ENCODE measurements at places on chromosomes 4 and X.

DNA sequence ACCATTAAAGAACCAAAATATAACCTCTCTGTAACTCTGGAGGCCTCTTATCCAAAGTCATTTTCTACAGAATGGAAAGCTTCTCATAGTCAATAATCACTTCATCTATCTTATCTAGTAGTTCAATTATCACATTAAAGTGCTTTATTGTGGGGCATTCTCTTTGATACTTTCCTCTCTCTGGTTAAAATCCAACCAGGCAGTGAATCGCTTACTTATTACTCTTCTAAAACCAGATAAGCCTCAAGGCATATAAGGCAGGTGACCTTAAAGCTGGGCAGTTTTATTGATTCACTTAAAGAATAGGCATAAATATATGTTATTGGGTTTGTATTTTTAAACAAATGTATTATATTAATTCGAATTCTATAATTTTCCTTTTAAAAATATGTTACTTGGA, 2162.1 kb upstream of the TENM3 start:
- DNase-seq: no peak

DNA sequence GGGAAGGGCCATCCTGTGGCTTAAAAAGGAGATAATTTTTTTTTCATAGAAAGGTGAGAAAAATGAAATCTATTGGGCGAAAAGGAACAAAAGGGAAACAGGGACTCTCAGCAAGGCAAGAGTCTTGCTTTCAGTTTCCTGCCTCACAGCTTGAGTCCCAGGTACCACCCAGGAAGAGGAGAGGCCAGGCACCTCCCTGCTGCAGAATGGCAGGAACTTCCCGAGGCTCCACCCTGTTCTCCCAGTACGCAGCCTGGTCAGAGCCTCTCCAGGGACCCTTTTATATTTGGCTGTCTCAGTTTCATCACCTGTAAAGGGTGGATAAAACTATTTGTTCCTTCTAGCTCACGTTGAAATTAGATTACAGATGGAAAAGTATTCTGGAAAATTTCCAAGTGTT, 33.8 kb downstream of the UCHL1 start:
- no peak for DNase-seq

DNA sequence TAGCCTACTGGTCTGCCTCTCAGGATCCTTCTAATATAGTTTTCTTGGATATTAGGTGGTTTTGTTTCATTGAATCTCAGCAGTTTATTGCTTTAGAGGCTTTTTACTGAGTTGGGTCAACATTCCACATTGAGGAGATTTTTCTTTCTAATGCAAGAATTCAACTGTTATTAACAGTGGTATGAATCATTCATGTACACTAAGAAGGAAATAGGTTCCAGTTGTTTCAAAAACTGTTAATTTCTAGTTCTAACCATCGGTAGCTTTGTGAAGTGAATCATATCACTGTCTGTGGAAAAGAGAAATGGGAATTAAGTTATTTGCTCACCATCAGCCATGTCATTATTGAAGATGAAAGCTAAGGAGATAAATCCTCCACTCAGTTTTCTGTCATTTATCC, 331.5 kb downstream of the RPA4 start:
- DNase-seq: no peak

DNA sequence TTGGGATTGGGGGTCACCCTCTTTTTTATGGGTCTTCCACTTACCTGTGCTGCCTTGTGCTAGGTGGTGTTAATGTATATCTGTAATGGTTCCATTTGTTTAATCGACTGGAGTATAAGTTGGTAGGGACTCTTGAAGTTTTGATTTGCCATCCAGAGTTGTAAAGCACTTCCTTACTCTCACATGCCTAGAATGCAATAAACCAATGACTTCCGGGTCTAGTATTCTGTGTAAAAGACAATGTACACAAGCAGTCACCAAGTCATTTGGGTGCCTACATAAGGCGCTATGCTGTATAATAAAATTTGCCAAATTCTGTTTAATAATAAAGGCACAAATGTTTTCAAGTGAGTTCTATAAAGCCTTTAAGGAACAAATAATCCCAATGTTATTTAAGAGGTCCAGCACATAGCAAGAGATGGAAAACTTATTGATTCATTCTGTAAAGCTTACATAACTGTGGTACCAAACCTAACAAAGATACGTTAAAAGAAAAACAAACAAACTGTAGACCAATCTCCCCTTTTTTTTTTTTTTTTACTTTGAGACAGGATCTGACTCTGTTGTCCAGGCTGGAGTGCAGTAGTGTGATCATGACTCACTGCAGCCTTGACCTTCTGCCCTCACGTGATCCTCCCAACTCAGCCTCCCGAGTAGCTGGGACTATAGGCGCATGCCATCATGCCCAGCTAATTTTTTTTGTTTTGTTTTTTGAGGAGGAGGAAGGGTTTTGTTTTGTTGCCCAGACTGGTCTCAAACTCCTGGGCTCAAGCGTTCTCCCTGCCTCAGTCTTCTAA, 41.5 kb upstream of the HPRT1 start:
- DNase-seq: no peak

GRCh38 chrX:123486297-123486696, 246.6 kb downstream of the THOC2 start:
- DNase-seq: peak; percentile 0

- no peak for DNase-seq
Observed at GRCh38 chrX:120732879-120733278, 103.0 kb upstream of the C1GALT1C1 start.

- DNase-seq: no peak
Observed at GRCh38 chrX:116009346-116009745, 161.2 kb upstream of the AGTR2 start.

GRCh38 chr4:39713691-39714090, 15.8 kb downstream of the UBE2K start:
- DNase-seq: no peak

DNA sequence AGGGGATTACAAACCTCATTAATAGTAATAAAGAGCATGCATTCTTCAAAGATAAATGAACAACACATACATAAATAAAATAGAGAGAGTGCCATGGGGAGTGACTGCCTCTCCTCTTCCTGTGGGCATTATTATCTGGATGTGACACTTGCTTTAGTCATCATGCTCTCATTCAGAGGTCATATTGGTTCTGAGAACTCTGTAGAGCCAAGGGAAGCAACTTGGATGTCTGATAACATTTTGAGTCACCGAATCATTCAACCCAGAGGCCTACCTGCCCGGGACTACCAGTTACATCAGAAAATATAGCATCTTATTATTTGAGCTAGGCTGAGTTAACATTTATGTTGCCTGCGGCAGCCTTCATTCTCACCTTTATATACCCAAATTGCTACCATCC, 489.5 kb downstream of the STIM2 start:
- no peak for DNase-seq

DNA sequence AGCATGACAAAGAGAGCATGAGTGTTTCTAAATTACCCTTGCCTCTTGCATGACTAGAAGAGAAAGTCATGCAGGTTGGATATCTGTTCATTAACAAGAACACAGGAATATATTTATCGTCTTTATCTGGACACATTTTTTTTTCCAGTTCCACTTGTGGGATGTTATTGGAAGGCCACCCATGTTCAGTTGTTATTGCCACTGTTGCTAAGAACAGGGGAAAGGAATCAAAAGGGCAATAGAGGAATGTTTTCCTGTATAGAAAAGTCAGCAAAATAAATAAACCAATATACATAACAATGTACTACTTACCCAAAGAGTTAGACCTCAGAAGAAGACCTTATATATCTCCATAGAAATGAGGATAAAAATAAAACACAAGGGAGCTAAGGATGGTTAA, 270.1 kb downstream of the QDPR start:
- DNase-seq: no peak

- DNase-seq: no peak
Observed at GRCh38 chr4:1711055-1711570, 1.0 kb downstream of the SLBP start.

GRCh38 chr4:108118505-108118904, 50.2 kb downstream of the LEF1 start:
- no peak for DNase-seq

GRCh38 chr4:122045533-122045932, 93.7 kb upstream of the TRPC3 start:
- no peak for DNase-seq

- DNase-seq: no peak
Observed at GRCh38 chrX:22758807-22759481, 240.8 kb upstream of the DDX53 start.

GRCh38 chr4:21517126-21517859, 431.3 kb downstream of the KCNIP4 start:
- DNase-seq: no peak

- DNase-seq: no peak
Observed at GRCh38 chr4:61723492-61723891, 523.4 kb downstream of the ADGRL3 start.

GRCh38 chrX:29107231-29107630, 520.0 kb downstream of the IL1RAPL1 start:
- DNase-seq: no peak

- no peak for DNase-seq
Observed at GRCh38 chrX:24204331-24204730, 54.8 kb downstream of the ZFX start.

DNA sequence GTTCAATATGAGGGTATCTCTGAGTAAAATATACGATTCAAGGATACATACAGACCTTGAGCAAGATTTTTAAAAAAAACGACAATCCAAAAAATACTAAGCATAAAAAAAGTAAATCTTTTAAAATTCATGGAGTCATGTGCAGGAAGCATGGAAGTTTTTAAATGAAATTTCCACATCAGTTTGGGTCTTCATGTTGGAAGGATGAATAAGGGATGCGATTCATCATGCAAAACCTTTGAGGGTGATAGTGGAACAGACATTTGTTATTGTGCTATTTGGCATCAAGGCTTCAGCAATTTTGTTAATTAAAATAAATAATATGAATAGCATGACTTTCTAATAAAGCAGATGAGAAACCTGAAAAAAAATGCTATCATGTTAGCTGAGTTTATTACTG, 815.0 kb upstream of the PCDH10 start:
- DNase-seq: no peak

DNA sequence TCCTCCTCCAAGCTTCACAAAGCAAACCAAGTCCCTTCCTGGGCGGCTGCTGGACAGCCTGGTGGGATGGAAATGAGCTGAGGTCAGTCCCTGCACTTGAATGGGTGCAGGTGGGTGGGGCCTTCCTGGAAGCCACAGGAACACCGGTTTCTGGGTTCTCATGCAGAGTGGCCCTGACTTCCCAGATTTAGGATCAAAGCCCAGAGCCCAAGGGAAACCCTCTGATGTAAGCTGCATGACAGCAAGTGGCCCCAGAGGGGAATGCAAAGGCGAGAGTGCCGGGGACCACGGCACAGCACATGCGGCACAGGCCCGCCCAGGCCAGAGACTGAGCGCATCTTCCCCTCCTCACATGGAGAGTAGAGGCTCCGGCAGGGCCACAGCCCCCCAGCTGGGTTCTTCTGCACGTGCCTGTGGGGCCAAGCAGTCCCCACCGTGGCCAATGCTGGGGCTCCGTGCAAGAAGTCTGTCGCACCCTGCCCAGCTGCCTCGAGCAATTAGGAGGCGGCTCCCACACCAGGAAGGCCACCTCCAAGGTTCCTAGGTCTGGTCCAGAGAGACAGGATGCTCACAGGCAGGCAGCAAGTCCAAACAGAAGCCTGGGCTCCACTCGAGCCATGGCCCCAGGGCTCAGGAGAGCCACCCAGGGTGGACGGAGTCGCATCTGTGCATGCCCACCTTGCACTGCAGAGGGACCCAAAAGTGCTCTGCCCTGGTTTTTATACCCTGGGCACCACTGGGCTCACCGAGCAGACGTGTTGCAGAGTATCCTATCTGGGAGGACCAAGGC, 83.0 kb downstream of the HTRA3 start:
- DNase-seq: no peak

DNA sequence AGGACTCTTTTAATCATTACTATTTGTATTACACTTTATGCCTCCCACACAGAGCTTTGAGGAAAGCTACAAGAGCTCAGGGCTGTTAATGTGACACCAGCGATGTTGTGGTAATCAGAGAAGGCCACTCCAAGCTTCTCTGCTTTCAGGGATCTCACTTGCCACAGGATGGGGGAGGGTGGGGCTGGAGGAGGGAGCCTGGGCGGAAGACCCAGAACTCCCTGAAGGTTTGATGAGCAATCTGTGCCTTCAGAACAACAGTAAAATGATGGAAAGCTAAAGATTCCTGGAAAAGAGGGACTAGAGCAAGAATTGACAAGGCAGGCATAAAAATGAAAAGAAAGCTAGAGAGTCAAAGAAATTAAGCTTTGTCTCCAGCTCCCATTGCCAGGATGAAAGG, 75.6 kb downstream of the MAML3 start:
- DNase-seq: no peak

- no peak for DNase-seq
Observed at GRCh38 chr4:150012851-150013360, 65.3 kb upstream of the DCLK2 start.

- DNase-seq: no peak
Observed at GRCh38 chr4:118765399-118765798, 70.5 kb downstream of the SEC24D start.

DNA sequence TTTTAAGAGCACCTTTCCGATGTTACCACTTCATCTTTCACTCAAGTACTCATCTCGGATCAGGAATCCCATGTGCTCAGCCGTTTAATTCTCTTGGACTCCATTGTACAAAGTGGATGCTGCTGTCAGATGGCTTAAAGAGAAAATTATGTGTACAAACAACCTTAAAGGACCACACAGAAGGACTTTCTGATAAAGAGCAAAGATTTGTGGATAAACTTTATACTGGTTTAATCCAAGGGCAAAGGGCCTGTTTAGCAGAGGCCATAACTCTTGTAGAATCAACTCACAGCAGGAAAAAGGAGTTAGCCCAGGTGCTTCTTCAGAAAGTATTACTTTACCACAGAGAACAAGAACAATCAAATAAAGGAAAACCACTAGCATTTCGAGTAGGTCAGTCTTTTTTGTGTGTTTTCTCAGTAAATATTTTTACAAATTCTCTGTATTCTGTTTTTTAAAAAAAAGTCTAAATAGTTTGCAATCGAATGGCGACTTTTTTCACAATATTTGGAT, 20.1 kb downstream of the MMAA start:
- DNase-seq: no peak

DNA sequence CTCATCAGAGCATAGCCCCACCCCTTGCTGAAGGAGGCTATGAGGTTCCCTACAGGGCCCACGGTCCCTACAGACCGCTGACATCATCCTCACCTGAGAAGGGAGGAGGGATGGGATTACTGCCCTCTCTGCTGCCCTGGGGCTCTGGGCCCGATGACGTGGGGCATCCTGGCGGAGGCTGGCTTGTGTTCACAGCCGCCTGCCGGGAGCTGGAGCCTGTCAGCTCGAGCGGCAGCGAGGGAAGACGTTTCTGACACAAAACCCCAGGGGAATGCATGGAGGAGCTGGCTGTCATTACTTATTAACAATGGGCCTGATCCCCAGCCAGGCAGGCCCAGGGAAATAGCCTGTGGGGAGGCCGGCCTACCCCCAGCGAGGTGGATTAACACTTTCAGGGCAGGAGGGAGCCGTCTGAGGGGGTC, 106.6 kb upstream of the ATP6AP2 start:
- no peak for DNase-seq

- DNase-seq: no peak
Observed at GRCh38 chr4:40846532-40846931, 96.8 kb downstream of the NSUN7 start.

All from hypothalamus (tissue), 51 donors.